ENCODE measurements at places on chromosomes 12 and 14.

DNA sequence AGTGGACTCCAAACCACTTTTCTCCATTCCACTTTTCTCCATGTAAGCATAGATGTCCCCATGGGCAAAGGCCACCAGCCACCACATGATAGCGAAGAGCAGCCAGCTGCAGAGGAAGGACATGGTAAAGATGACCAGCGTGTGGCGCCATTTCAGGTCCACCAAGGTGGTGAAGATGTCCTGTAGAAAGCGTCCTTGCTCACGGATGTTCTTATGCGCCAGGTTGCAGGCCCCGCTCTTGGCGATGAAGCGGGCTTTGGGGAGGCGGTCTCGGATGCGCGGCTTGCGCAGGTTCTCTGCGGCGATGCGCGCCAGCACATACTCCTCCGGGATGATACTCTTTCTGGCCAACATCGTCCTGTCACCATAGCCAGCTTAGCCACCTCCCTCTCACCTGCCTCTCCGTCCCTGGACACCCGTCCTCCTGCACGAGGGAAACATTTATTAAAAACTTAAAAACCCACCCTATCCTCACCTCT is 1.2 kb downstream of the KCNJ8 start:
- DNase-seq = no peak

DNA sequence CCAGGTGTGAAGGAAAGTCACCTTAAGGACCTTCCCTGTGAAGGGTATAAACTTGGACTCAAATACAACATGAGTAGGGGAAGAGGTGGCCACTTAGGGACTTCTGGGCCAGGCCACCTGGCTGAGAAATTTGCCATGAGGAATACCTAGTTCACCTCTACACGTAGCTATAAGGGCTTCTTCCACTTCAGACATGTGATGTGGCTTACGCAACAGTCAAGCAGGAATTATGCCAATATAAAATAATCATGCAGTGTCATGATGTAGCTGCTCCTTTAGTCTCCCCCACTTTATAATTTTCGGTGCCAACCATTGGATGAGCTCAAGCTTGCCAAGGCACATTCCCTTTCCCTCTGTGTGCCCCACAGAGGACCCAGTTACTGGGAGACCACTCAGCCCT is 166.6 kb upstream of the BCL2L14 start:
- DNase-seq = no peak

DNA sequence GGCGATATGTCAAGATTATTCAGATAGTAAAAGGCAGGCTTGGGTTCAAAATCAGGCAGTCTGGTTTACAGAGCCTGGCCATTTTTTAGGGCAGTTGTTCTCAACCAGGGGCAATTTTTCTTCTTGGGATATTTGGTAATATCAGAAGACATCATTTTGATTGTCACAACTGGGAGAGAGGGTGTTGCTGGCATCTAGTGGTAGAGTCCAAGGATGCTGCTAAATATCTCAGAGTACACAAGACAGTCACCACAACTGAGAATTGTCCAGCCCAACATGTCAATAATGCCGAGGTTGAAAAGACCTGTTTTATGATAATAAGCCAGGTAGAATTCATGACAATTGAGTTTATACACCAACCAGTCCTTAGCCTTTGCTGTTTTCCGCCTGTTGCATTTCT is 733.9 kb downstream of the NRXN3 start:
- DNase-seq = no peak

GRCh38 chr12:16610743-16611142 is 4.8 kb upstream of the LMO3 start:
- DNase-seq = no peak

DNA sequence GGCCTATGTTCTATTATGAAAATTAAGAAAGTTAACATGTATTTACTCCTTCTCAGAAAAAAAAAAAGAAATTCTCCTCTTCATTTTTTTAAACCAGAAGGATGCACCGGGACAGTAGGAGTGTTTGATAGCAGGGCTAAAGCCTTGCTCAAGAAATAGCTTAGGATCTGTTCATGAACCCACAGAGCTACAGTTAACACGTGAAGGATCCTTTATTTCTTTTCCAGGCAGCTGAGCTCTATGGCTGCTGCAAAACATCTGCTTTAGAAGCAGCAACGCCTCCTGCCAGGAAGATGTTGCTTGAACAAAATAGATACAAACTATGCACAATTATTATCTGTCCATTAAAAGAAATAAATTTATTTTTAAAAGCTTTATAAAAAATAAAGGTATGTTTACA is 254.8 kb downstream of the PRKD1 start:
- no peak for DNase-seq

- no peak for DNase-seq
Measured at GRCh38 chr12:132367071-132367851, 37.9 kb upstream of the GALNT9 start.

DNA sequence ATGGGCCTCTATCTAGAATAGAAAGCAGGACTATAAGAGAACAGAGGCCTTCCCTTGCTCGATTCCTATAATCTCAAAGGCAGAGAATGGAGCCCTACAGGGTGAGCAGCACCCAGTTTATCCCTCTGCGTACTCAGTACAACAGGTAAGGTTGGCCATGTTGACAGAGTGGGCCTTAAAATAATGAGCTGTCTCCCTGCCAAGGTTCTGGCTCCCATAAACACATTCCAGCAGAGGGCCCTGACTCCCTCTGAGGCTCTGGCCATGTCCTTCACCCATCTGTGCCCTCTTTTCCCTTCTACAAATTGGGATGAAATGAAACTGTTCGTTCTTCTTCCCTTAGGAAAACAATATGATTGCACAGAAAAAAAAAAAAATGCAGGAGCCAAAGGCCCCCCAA is 16.9 kb upstream of the PNMA1 start:
- DNase-seq = no peak

DNA sequence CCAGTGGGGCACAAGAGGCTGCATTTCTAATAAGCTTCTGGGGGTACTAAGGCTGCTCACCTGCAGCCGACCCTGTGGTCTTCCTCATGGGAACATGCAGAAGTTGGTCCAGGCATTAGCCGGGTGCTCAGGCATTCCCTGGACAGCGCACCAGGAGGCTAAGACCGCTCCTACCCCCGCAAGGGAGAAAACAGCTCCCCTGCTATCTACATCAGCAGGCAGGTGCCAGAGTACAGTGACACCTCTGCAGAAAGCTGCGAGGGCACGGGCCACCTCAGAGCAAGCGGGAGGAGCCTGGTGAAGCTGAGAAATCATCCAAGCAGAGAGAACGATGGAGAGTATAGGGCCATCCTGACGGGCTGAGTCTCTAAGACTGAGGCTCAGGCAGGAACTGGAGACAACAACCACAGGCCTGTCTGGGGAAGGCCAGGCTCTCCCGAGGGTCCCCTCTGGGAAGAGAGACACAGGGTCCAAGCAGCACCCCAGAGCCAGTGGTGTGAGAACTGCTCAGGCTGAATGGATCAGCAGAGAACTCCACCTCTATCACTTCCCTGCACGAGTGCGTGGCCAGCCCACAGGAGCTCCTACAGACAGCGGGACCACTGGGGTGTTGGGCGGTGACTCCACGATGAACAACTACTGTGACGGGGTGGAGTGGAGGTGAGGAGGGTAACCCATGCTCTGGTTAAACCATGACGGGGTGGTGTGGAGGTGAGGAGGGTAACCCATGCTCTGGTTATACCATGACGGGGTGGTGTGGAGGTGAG is 62.1 kb downstream of the AMN start:
- no peak for DNase-seq
